ENCODE measurements at places on chromosomes 3 and 15.
A peak's percentile ranks its signal among the peaks of the same experiment; 100 is the strongest.

- DNase-seq = peak; percentile 75
Measured at GRCh38 chr15:95162069-95162468, 930.7 kb downstream of the MCTP2 start.

- DNase-seq = no peak
Measured at GRCh38 chr3:111534701-111535100, 7.3 kb upstream of the CD96 start.

- DNase-seq = no peak
Measured at GRCh38 chr3:141655801-141656200, 82.3 kb upstream of the RNF7 start.

DNA sequence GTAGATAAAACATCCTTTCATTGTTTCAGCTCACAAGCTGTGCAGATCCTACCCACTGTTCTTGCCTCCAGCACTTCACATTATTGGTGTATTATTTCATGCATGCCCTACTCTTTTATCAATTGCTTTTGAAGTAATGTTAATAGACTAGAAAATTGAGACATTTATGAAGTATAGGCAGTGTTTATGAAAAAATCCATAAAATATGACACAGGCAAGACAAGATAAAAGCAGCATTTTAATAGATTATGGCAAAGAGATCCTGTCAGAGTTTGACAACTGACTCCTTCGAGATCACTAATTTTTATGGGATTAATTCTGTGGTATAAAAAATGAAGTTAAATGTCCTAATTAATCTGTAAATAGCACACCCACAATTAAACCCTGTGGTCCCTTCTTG is 217.2 kb upstream of the NANOGP8 start:
- no peak for DNase-seq

DNA sequence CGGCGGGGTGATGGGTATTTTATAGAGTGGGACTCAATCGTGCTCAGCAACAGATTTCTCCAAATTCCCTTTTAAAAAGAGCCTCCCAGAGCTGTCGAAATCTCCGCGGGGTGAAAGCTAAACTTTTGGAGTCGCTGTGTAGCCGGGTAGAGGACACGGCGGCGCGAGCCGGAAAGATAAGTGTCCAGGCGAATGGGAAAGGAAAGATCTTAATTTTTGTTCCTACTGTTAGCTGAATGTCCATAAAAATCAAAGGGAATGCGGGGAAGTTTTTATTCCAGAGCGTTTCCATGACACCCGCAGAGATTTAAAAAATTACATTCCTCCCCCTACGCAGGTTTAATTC is 9.1 kb downstream of the EOMES start:
- DNase-seq = no peak

DNA sequence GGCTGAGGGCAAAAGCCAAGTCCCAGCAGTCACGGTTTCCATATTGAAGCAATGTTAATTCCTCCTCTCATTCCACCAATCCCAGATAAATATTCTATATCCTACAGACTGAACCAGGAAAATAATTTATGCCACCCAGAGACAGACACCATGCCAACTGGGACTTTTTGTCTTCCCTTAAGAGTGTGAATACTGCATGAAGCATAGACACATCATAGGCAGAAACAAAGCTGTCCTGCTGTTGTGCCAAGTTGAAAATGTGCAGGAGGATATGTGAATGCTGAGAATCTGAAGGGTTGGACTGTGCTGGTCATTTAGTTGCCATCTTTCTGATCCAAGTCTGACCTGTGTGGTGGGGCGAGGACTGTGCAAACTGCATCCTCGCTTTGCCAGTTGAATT is 37.7 kb downstream of the RFTN1 start:
- DNase-seq = no peak

GRCh38 chr3:187968883-187969580 is 184.9 kb upstream of the LPP start:
- no peak for DNase-seq

DNA sequence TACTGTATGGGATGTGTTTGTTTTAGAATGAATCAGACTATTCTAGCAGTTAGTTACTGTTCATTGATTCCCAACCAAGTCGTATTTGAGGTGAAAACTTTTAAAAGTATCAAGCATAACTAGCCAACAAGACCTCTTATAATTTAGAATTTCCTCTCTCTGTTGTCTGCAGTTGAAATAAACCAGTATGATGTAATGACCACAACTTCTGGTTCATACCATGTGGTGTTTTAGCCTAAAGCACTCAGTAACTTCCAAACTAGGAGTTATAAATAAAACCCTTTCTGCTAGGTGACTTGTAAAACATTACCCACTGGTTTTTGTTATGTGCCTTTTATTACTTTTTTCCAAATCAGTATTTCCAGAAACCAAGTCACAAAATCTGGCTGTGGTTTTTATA is 19.8 kb upstream of the P2RY12 start:
- no peak for DNase-seq

- no peak for DNase-seq
Measured at GRCh38 chr3:129013491-129013891, 12.4 kb downstream of the EFCC1 start.

DNA sequence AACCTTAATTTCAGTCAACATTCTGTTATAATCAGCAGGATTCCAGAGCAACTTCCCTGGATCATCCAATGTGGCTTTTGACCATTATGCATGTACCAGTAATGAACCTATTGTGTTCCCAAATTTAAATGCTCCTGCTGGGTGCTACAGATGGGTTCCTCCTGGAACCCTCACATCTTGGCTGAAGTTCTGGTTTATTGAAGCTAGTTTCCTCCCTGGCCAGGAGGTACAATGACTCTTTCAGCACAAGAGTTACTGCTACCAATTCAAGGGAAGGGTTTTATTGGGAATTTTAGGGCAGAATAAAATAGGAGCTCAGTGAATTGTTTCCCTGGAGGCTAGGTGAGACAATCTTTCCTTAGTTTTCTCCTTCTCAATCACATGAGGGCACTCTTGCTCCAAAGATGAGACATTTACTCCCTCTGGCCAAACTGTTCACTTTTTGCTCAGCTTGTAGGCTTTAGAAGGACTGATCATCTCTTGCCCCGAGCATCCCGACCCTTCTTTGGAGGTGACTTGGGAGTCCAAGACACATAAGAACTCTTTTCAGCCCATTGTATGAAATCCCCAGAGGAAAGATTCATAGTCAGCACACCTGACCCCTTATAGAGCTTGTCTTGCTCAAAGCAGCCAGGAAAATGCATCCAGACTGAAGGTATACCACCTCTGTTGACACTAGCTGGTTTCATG is 8.8 kb upstream of the NPHP3 start:
- DNase-seq = peak; percentile 57

DNA sequence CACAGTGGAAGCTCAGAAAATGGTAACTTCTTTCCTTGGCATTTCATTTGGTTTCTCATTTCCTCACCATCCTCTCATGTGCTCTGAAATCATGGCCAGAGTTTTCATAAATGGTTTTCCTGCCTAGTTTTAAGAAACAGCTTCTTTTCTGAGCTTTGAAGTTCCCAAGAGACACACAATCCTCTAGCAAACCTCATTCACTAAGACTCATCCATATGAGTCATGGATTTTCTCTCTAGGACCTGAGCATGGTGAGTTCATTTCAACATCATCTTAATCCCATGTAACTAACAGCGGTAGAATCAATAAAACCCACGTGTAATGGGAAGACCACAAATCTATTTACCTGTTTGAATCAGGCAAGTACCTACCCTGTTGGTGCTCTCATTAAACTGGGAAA is 274.5 kb upstream of the LRTM1 start:
- no peak for DNase-seq

- no peak for DNase-seq
Measured at GRCh38 chr3:36142746-36143145, 237.6 kb upstream of the STAC start.

DNA sequence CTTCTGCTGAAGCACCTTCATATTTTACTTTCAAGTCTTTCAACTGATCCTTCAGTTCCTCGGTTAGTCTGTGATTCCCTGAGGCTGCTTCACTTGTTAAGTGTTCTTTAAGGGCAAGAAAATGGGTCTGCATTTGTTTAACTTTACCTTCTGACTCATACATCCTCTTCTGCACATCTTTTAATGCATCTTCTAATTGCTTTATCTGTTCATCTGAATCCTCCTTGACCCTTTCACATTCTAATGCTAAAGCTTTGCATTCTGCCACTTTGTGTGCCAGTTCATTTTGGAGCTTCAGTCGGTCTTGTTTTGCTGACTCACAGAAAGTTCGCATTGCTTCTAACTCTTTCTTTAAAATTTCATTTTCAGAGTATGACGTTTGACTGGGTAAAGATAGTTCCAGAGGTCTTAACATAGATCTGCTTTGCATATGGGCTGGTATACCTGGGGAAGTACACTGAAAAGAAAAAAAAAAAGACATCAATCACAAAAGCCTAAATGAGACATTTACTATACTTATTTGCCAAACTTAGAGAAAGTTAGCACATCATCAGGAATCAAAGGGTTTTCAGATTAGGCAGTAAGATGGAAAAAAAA is 94.3 kb downstream of the UACA start:
- no peak for DNase-seq

GRCh38 chr3:48422681-48423080 is 7.2 kb downstream of the PLXNB1 start:
- DNase-seq = no peak

- no peak for DNase-seq
Measured at GRCh38 chr15:89026167-89026566, 62.1 kb upstream of the ABHD2 start.

- DNase-seq = no peak
Measured at GRCh38 chr3:155870945-155871745, 695 bp downstream of the GMPS start.

- DNase-seq = no peak
Measured at GRCh38 chr15:52191207-52191606, at the start of gene GNB5. Gene GNB5, minus strand, starts transcription at chr15:52191392. Its CDS starts 6,716 bp downstream, at chr15:52184676.

DNA sequence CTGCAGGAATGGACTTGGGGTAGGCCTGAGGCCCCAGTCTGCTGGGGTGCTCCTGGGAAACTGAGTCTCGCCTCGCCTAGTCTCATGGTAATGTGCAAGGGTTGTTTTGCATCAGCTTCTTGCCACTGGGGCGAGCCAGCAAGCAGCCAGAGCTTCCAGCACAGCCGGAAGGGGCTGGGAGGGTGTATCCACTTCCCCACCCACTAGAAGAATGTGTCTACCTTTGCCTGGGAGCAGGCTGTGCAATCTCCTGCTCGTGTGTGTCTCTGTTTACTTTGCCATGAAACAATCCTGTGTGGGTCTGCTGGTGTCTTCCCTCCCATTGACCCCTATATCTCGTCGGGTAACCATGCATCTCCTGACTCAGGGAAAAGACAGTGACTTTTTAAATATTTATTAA is 21.8 kb upstream of the ERICH6 start:
- no peak for DNase-seq

GRCh38 chr3:151156618-151157216 is 46.3 kb downstream of the GPR171 start:
- no peak for DNase-seq

DNA sequence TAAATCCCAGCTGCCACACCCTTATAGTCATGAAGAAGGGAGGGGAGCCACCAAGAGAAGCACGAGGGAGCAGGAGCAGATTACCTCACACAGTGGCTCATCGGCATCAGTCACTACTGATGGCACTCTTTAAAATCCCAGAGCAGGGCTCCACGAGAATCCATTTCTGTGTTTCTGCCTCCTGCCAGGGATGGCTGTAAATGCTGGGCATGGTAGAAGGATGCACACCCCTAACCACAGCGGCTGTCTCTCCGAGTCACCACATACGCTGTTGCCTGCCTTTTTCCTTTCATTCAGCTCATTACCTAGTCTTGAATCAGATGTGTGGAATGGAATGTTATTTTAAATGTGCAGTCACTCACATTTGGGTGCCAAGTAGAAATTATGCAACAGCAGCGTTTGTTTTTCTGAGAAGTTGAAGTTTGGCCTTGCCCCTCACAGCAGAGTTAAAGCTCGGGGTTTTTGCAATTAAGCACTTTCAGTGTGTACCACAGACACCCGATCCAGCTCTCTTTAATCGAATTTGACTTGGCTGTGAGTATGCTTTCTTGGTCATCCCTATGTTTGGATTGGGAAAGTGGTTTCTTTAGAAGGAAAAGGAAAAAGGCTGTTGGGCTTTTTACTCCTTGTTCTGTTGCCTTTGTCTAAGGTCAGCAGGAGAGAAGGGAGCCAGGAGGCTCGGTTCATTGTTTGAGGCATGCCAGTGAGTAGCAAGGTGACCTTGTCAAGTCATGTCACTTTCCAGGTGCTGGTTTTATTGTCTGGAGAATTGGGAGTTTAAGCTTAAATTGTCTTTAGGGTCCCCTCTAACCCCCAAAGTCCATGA is 284.2 kb upstream of the TPM1 start:
- no peak for DNase-seq

DNA sequence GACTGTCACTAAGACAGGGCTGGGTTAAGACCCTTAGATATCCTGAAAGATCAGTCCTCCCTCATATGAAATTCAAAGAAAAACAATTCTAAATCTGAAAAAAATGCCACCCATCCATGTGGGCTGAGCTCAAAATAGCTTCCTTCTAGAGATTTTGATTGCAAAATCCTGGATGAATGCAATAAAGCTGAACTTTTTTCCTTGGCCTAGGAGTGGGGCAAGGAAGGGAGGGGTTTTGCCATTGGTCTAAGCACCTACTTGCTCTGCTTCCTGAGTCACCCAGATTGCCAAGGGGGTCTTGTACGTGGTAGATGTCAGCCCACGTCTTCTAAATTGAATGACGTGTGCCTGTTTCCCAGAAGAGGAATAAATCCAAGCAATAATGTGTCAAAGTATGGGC is 15.3 kb upstream of the SMAD3 start:
- DNase-seq = no peak

- DNase-seq = peak; percentile 25
Measured at GRCh38 chr3:158532099-158532734, 38.8 kb upstream of the MLF1 start.

DNA sequence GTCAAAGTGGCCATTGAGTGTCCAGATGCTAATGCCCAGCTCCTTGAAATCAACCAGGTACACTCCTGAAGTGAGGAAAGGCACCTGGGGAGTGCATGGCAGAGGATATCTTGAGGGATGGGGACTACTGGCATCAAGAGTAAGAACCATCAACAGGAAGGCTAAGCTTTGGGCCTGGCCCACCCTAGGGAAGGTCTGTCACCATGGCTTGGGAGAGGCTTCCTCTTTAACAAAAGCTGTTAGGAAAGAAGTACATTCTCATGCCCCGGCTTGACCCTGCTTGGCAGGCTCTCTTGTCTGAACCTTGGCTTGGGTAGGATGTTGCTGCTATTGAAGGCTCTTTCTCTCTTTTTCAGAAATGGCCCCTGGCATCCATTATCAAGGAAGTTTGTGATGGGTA is 43.7 kb upstream of the TUBGCP5 start:
- no peak for DNase-seq

DNA sequence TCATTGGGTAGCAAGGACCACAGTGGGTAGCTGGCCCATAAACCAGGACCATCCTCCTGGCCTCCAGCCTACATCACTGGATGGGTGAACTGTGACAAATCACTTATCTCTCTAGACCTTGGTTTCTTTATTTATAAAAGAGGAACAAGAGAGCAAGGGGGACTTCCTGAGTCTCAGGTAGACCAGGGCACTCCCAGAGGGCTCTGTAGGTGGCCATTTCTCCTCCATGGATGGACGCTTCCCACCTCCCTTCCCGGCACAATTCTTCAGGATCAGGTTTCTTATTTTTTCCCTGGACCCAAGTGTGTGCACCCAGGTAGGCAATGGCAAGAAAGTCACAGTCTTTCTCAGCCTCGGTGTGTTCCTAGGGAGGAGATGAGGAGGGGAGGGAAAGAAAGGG is 41.4 kb upstream of the SPATA12 start:
- DNase-seq = no peak
